ENCODE measurements at places on chromosomes 16 and 17.

DNA sequence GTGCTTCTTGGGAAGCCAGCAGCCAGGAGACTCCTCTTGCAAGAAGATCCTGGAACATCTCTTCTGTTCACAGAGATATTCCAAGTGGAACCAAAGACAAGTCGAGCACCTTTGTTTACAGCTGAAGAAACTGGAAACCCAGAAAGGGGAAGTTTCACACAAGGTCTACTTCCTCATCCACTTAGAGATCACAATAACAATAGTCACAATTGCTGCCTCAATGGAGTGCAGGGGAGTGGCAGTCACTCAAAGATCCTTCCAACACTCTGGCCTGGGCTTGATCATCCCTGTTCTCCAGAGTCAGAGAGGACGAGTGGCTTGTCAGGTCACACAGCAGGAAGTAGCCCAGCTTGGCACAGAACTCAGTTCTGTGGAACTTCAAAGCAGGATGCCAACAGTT is 46.9 kb upstream of the SIAH1 start:
- DNase-seq, result no peak

- DNase-seq, result no peak
Measured at GRCh38 chr17:43774304-43775250, 4.2 kb downstream of the DUSP3 start.

DNA sequence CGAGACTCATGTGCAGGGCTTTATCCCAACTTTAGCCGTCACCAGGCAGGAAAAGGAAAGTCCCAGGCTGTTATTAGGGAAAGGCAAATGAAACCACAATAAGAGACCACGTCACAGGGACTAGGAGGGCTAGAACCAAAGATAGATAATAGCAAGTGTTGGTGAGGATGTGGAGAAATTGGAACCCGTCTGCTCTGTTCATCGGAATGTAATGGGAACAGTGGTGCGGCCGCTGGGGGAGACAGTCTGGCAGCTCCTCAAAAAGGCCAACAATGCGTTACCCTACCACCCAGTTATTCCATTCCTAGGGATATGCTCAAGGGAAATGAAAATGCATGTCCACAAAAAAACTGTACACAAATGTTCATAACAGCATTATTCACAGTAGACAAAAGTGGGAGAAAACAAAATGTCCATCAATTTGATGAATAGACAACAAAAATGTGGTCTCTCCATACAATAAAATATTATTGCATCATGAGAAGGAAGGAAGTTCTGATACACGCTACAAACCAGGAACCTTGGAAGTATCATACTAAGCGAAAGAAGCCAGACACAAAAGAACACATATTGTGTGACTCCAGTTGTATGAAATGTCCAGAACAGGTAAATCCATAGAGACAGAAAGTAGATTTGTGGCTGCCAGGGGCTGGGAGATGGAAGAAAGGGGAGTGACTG is 19.5 kb upstream of the USP10 start:
- no peak for DNase-seq

DNA sequence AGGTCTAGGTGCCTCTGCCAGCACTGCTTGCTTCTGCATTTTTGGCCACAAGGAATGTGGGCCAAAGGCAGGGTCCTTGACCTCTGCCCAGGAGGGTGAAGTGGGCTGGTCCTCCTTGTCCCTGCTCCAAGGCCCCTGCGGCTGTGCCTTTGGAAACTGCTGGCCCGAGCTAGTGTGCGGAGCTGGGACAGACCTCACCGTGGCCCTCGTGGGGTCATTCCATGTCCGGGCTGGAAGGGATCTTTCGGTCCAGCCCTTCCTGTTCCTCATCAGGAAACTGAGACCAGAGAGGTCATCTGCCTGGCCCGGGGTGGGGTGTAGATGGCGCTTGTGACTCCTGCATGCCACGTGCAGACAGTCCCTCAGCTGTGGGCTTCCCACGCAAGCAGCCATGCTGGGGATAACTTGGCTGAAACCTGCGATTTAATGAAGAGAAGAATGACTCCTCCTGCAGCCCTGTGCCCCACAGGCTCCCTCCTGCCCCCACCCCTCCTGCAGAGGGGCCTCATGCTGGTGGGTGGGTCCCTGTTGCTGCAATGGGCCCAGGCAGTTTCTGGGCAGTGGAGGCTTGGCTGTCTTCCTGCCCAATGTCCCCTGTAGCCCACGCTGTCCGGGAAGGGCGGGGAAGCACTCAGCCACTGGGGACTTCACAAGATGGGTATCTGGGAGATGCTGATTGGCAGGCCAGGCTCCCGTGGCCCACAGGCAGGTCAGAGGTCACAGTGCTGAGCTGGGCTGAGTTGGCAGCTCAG is 245.2 kb downstream of the SEC14L1 start:
- DNase-seq, result no peak

DNA sequence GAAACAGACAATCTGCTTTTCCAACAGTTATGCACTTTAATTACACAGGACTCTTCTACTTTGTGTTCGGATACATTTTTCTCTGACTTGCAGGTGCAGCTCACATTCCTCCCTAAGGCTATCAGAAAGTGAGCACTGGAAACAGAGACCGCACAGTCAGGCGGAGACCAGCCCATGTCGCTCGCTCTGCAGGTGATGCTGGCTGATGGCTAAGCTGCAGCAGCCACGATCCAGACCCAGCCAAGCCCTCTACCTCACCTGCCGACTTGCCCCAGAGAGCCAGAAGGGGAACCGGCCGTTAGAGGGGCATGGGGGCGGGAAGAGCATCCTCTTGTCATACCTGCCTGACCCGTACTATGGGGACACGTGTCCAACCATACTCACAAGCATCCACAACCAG is 33.8 kb downstream of the MAP1LC3B start:
- DNase-seq, result no peak

- DNase-seq, result peak; percentile 65
Measured at GRCh38 chr16:87464691-87465300, 28.0 kb downstream of the ZCCHC14 start.

DNA sequence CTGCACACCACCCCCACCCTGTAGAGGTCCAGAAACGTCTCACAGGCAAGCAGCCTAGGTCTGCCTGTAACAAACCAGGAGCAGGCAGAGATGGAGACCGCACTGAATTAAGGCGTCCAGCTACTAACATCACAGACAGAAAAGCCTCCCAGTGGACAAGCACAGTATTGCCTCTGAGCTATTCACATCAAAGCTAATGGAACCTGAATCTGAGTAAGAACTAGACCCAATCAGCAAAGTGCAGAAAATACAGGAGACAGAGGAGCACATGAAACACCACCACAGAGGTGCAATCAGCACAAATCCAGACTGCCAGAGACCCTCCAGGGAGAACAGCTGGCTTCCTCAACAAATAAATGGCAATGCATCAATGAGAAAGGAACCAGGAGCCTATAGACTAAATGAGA is 22.2 kb upstream of the PEMT start:
- peak; percentile 20 for DNase-seq

GRCh38 chr17:5705081-5705875 is 121.0 kb upstream of the NLRP1 start:
- DNase-seq, result no peak

- no peak for DNase-seq
Measured at GRCh38 chr16:86818671-86819532, 240.6 kb downstream of the FOXL1 start.

Measured in CD4-positive, alpha-beta memory T cell (primary cell).